PC-9 (cell line): ENCODE measurements at places on chromosomes 11 and 22.

DNA sequence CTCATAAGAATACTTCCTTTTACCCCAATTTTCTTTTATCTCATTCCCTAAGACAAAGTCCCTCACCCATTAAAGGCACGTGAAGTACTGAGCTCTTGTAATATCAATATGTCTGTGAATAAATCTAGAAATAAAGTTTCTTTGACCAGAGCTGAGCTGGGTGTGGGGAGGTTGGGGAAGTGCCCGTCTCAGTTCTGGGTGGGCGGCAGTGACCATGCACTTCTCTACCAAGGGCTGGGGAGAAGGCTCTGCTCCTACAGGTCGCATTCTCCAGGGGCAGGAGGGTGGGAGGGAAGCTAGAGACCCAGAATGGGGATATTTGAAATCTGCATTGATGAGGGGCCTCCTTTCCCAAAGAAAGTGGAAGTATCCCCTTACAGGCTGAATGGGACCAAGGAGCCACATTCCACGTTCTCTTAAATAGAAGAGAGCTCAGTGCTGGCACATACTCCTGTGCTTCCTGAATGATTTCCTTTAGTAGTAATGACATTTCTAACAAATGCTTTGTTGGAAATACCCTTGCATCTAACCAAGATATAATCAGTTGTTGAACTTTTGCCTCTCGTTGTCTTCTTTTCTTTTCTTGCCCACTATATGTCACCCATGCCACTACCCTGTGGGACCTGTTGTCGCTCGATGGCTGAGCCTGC is 16.1 kb downstream of the RBX1 start:
- H3K27me3 ChIP-seq: no peaks in the 10 kb centered on the region
- H3K4me3 ChIP-seq: no peak overlapping the region

- peaks cover 11% of the 10 kb centered on the region for H3K4me1 ChIP-seq
- H3K36me3 ChIP-seq: no peaks in the 10 kb centered on the region
- H3K27me3 ChIP-seq: no peaks in the 10 kb centered on the region
- no peak overlapping the region for H3K4me3 ChIP-seq
Measured at GRCh38 chr11:10289765-10290380, 4.1 kb downstream of the SBF2 start.

GRCh38 chr11:76334826-76335389 is 46.0 kb downstream of the THAP12 start:
- H3K4me3 ChIP-seq: no peak overlapping the region
- H3K36me3 ChIP-seq: no peaks in the 10 kb centered on the region
- H3K27me3 ChIP-seq: no peaks in the 10 kb centered on the region
- no peak overlapping the region for H3K27ac ChIP-seq
- no peaks in the 10 kb centered on the region for H3K4me1 ChIP-seq
- no peak for DNase-seq

- H3K4me1 ChIP-seq: peaks cover 36% of the 10 kb centered on the region
- H3K27ac ChIP-seq: no peak overlapping the region
- peaks cover 12% of the 10 kb centered on the region; the same call in 1 of the 2 replicates for H3K36me3 ChIP-seq
- no peak for DNase-seq
Measured at GRCh38 chr11:73244589-73245240, 26.6 kb downstream of the P2RY2 start.

DNA sequence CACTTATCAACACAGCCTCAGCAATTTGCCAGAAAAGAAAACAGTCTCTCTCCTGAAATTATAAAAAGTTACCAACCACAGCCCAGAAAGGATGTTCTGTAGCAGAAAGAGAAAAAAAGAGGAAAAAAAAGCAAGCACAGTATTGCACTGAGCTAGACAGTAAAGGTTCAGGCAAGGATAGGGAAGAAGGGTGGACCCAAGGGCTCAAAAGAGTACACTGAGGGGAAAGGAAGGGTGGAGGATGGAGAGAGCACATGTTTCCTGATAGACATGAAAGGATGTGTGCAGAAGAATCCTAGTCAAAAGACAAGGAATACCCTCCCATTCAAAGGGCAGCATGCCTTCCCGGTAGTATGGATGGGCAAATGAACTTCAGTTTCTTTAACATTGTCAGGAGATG is 59.1 kb downstream of the RRAS2 start:
- no peaks in the 10 kb centered on the region for H3K36me3 ChIP-seq
- no peaks in the 10 kb centered on the region for H3K4me1 ChIP-seq
- H3K27ac ChIP-seq: no peak overlapping the region
- no peak for DNase-seq
